SK-MEL-5 (cell line): ENCODE measurements at places on chromosomes 2 and 18.

DNA sequence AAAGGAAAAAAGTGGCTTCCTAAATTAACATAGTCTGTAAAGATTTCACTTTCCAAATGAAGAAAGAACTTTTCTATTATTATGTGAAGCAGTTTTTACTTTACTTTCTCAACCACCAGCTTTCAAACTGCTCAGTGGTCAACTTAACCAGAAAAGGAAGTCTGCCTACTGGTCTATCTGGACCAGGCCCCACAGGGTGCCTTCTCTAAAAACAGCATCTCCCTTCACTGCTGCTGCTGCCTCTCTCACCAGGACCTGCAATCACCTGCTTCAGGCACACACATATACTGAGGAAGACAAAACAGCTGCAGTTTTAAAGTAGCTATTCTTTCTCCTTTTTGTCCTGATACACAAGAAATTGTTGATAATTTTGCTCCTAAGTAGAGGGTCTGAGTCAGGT lies 221.3 kb upstream of the DCC start:
- DNase-seq = no peak

DNA sequence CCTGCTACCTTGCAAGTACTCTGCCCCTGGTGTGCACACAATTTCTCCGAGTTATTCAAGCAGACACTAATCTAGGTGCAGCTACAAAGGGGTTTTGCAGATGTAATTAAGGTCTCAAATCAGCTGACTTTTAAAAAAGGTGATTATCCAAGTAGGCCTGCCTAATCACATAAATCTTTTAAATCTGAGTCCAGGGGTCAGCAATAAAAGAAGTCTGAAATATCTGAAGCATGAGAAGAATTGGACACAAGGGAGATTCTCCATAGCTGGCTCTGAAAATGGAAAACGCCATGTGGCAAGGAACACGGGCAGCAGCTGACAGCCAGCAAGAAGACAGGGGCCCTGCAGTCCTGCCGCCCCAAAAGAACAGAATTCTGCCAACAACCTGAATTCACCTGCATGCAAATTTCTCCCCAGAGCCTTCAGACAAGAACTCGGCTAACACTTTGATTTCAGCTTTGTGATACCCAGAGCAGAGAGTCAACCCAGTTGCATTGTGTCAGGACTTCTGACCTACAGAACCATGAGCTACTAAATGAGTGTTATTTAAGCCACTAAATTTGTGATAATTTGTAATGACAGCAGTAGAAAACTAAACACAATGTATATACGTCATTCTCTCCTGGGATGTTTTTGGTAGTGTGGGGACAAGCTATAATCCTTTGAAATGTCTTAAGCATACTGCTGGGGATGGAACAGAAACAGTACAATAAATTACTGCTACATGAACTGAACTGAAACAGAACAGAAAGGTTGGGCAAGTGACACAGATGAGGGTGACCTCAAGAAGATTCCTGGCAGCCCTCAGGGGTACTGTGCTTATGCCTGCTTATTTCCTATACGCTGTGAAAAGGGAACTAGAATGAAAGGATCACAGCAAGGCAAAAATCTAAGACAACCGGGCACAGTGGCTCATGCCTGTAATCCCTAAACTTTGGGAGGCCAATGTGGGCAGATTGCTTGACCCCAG lies 3.2 kb downstream of the INO80C start:
- no peak for DNase-seq

GRCh38 chr2:101870444-101870843 lies 121.3 kb upstream of the IL1R2 start:
- DNase-seq = no peak

GRCh38 chr18:70326255-70326654 lies 37.4 kb downstream of the SOCS6 start:
- DNase-seq = no peak

- no peak for DNase-seq
Observed at GRCh38 chr18:35635170-35635569, 53.6 kb downstream of the GALNT1 start.

DNA sequence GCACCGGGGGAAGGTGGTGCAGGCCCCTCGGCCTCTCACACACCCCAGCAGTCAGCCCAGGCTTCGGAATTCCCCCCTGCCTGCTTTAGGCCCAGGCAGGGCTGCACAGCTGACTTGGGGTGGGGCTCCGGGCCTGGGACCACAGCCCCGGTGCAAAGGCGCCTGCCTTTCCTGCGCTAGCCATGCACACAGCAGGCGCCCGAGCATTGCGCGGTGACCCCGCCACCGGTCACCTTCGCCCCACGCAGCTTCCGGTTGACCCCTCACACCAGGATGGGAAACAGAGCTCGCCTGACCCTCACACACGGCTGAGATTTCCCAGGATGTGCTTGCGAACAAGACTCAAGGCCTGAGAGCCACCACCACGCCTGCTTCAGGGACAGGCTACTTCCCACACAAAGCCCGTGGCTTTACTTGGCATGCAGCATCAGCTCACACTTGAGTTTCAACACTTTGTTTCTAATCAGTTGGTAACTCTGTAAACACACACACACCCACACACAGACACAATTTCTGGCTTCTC lies 46.0 kb downstream of the SLC66A2 start:
- no peak for DNase-seq

- no peak for DNase-seq
Observed at GRCh38 chr2:100406120-100406508, 11.4 kb downstream of the CHST10 start.

DNA sequence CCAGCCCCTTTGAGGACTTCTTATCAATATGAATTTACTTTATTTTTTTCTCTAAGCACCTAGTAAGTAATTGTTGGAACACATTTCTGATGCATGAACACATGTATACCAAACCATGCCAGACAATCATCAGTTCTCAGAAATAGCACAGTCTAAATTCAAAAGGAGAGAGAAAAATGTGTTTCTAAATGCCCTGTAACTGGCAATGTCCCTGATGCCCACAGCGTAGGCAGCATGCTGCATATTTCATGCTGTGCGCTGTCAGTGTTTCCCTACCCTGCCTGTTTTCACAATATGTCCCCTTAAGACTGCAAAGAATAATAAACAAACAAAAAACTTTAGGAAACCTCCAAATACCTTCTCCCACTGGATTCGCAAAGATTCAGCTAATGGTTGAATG lies 881.0 kb upstream of the CHAC2 start:
- no peak for DNase-seq
